T-cell (primary cell): ENCODE measurements at places on chromosomes 12 and 14.

- DNase-seq: no peak
Observed at GRCh38 chr14:29271669-29272068, 505.1 kb downstream of the FOXG1 start.

GRCh38 chr14:36471431-36471830, 48.6 kb downstream of the NKX2-1 start:
- no peak for DNase-seq

DNA sequence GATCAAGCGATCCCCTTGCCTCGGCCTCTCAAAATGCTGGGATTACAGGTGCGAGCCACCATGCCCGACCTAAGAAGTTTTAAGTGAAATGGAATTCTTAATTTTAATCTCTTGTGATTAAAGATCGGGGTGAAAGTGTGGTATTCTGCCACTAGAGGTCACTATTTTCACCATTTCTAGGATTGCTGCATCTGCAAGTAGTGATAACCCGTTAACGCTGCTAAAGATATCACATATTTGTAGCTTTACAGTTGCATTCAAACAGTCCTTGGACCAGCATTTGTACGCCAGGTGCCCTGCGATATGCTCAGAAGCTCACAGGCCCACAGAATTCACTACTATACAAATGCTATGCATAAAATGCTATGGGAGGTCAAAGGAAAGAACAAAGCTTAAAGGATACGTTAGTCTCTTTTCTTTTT, 19.3 kb downstream of the CCDC62 start:
- no peak for DNase-seq

DNA sequence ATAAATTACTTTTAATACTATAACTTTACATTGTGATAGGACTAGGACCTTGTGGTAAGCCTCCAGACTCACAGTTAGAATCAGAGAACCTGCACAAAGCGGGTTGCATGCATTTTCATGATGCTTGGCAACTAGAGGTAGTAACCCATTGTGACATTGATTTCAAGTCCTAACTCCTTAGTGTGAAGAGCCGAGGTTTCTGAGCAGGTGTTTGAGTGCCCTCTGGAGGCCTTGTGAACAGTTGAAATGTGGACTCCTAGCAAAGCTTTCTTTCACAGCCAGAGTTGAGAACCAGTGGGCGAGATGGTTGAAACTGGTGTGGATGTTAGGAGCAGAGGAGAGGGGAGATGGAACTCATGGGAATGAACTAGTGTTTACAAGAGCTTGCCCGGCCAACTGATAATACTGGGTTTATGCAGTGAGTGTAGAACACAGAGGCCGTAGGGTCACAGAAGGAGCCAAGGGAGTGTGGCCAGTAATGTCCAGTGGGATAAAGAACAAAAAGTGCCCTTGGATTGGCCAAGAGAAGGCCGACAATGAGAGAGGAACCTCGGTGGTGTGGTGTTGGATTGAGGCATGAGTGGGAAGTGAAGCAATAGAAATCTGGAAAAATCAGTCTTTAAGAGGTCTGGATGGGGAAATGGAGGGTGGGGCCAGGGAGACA, 10.9 kb downstream of the ZNF664 start:
- DNase-seq: peak; percentile 50
